ENCODE measurements at places on chromosomes 3 and 15.

GRCh38 chr15:77493324-77493907, 72.7 kb downstream of the HMG20A start:
- no peak for DNase-seq

DNA sequence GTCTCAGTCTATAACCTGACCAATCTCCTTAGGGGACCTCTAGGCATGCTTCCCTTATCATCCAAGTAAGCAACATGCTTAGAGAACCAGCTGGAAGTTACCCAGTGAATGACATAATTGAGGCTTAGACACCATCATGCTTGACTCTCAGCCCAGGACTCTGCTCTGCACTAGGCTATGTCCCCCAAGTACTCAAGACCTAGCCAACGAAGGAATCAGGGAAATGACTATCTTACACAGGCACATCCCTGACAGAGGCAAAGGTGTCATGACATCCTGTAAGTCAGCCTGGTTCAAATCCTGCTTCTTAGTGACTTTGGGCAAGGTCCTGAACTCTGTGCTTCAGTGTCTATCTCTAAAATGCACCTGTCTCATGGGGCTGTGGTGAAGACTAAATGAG, 24.6 kb upstream of the CELF6 start:
- no peak for DNase-seq

DNA sequence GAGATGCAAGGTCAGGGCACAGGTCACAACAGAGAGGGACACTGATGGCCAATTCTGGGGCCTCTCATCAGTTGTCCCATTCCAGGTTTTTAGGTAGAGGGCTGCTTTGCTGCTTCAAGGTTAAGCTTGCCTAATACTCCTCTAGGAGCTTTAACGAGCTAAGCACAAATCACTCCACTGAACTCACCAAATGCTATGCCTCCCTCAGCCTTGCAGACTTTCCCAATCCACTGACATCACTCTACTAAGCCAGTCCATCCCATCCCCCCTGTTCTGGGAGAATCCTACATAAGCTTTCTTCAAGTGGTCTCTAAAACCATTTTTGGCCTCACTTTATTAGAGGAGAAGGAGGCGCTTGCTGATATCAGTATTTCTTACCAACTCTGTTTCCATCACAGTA, 24.8 kb upstream of the PDCD6IP start:
- DNase-seq = no peak

DNA sequence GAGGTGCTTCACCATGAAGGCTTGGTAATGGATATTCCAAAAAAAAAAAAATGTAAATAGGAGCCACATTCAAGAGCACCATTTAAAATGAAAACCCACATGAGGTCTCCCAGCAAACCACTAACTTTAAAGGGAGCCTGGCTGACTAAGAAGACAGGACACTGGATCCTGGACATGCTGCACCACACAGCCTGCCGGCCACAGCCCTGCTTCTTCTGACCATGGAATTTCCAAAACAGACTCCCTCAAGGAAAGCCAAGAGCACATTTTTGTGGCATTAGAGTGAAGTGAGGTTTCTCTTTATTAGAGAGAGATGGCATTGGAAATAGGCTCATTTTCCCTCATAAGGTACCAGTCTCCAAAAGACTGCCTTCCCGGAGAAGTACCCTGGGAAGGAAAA, 113.9 kb downstream of the RORA start:
- DNase-seq = no peak

GRCh38 chr3:64645243-64645642, 42.6 kb downstream of the ADAMTS9 start:
- no peak for DNase-seq

DNA sequence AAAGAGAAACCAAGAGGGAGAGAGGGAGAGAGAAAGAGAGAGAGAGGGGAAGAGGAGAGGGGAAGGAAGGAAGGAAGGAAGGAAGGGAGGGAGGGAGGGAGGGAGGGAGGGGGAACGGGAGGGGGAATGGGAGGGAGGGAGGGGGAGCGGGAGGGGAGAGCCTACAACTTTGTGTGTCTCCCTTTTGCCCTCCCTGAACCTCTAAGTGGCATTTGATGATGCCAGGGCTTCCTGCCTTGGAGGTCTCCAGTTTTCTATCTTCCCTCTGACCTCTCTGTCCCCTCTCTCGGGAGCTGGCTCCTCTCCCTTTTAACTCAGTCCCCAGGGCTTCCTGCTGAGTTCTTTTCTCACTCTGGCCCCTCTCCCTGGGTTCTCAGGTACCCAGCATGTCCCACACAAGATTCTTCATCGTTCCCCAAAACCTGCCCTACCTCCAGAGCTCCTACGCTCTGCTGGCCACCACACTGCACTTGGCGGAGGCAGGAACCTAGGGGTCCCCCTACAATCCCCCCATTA, 12.5 kb upstream of the FAM174B start:
- DNase-seq = no peak

- no peak for DNase-seq
Measured at GRCh38 chr3:194075802-194076460, 60.0 kb upstream of the HES1 start.

DNA sequence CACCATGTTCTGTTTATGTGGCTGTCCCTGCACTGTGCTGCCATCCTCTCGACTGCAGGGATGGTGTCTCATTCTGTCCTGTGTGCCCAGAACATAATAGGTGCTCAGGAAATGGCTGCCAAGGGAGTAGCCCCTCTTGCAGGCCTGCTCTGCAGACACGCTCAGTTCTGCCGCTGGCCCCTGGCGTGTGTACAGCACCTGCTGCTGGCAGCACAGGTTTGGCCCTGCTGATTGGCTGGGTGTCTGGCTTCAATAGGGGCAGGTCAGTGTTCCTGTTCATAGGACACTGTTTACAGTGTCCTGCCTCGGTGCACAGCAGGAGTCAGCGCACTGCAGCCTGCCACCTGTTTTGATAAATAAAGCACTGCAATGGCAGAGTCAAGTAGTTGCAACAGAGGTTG, 146.9 kb downstream of the DNAJB8 start:
- no peak for DNase-seq

- DNase-seq = no peak
Measured at GRCh38 chr3:71847794-71848193, 62.8 kb upstream of the PROK2 start.

- DNase-seq = no peak
Measured at GRCh38 chr3:160171813-160172212, 53.4 kb upstream of the C3orf80 start.

- no peak for DNase-seq
Measured at GRCh38 chr3:1252061-1252430, 159.2 kb downstream of the CNTN6 start.

- no peak for DNase-seq
Measured at GRCh38 chr3:169628567-169628966, 34.9 kb downstream of the MECOM start.

GRCh38 chr15:32861761-32862160, 144.0 kb downstream of the GREM1 start:
- no peak for DNase-seq

DNA sequence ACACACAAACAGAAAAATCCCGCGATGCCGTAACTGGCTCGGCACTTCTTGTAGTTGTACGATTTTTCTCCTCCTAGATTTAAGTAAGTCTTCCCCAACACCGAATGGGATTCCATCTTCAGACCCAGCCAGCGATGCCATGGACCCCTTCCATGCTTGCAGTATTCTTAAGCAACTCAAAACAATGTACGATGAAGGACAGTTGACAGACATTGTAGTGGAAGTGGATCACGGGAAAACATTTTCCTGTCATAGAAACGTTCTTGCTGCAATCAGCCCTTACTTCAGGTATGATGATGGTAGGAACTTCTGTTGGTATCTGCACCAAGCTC, 763 bp downstream of the KBTBD8 start:
- DNase-seq = no peak

DNA sequence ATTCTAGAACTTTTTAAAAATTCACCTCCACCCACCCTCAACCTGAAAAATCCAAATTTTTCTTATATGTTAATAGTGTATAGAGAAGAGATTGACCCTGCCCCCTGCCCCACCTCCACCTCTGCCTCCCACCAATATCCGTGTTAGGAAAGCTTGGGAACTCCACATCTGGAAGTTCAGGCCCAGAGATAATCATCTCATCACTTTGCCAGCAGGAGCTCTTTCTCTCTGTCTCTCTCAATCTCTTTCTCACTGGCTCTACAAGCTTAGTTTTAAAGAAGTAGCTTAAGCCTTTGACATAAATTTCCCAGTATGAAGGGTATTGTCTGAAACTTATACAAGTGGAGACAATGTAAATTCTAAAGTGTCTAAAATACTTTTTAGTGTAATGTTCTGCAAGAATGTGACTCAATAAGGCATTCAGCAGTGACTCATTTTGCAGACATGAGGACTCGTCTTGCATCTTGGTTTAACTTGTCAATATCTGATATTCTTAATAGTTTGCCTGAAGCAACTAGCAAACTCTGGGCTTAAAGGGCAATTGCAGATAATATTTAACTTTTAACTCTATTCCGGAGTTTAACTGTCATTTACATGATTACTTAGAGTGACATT, 299.8 kb upstream of the EPHA3 start:
- DNase-seq = no peak

DNA sequence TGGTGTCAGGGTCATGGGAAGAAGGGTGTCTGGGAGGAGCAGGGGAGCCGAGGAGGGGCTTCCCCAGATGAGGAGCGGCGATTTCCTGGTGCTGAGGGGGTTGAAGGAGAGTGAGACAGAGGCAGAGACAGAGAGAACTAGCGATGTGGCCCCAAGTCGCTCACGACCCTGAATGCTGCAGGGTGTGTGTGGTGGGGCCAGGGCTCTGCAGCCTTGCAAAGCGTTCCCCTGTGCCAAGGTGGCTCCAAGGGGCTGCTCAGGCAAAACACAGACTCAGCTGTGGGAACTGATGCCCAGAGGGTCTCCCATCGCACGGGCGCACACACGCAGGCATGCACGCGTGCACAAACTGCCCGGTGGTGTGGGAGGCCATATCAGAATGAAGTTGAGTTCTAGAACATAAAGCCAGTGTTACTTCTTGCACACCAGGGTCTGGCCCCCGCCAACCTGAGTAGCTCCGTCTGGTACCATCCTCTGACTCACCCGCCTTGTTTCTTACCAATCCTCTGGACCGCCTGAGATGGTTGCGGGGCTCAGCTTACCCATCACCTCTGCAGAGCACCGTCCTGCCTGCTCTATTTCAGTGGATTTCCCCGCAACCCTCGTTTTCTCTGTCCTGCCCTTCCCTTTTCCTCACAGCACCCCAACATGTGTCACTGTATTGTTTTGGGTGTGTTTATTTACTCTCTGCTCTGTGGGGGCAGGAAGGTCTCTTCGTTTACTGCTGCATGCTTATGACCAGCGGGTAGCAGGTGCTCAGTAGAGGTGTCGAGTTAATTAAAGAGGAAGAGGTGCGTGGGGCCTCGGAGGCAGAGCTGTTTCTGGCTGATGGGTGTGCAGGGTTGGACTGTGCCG, 4.5 kb downstream of the MELTF start:
- DNase-seq = no peak

GRCh38 chr3:171809611-171809860, 747 bp downstream of the PLD1 start:
- DNase-seq = no peak

- DNase-seq = no peak
Measured at GRCh38 chr15:57330619-57331340, 45.5 kb upstream of the CGNL1 start.

DNA sequence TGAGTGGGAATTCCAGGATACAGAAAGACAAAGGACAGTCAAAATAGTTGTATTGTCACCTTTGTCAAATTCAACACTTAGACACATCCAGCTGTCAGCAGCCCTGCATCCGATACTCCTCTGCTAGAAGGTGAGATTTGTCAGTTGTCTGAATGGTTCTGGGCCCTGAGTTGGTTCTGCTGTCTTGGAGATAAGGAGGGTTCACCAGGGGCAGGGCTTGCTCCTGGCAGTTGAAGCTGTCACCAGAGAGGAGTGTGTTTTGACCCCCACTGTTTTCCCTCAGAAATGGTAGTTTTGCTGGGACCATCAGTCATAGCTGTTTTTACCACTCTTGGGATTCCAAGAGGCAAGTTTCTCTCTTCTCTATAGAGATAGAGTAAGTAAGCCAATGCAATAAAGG, 3.2 kb upstream of the KY start:
- no peak for DNase-seq

GRCh38 chr3:40827942-40828688, 303.4 kb downstream of the ZNF621 start:
- DNase-seq = no peak

DNA sequence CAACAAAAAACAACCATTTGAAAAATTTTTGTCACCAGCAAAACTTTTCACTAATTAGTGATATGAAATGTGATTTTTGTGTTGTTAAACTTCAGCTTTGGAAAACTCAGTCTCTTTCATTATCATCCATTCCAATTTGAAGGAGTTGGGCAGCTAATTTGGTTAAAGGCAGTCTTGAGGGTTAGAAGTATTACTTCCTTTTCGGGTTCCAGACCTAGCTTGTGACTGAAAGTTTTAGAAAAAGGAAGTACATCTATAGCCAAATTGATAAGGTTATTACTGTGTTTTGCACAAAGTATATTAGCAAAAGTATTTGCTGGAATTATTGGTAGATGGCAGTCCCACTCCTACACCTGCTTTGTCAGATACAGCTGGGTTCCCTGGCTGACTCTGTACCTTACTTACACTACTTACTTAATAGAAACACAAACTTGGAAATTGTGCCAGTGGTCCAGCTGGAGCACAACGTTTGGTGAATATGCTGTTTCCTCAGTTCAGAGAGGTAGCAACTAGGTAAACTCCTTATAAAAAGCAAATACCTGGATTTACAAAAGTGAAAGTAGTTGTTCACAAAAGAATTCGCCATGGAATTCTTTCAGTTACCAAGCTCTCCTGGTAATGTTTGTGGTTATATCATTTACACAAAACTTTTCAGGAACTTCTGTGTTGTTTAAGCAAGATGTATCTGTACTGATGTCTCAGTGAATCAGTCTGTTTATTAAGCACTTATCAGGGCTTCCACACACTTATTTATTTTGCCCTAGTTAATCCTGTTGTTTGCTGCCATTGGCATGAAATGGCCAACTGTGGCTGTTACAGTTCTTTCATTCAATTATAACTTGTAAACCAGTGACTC, 31.6 kb downstream of the TIPARP start:
- DNase-seq = no peak

GRCh38 chr3:132399054-132399929, 18.0 kb upstream of the DNAJC13 start:
- DNase-seq = peak; percentile 64

Measured in erythroblast (primary cell).